ENCODE measurements at places on chromosomes 16 and 17. TPM values are rescaled to one million over a fixed set of nuclear protein-coding genes. Genes with fewer than 3 reads are reported as not detected.

The CHST4 gene
- not detected for total RNA-seq

The PKMYT1 gene
- 89.3 TPM for total RNA-seq

The TBC1D3C gene
- not detected for total RNA-seq

The KRTAP16-1 gene
- not detected for total RNA-seq

The CMTM2 gene
- total RNA-seq: not detected

The CALB2 gene
- 6.8 TPM for total RNA-seq

The MYCBPAP gene
- total RNA-seq: 0.94 TPM

The SOX9 gene
- total RNA-seq: 13.7 TPM

The GLP2R gene
- total RNA-seq: 14.7 TPM

The P2RX1 gene
- total RNA-seq: not detected

The SMIM5 gene
- total RNA-seq: 0.52 TPM

The PPL gene
- 2.4 TPM for total RNA-seq

The KRTAP4-9 gene
- total RNA-seq: not detected

The TBX21 gene
- total RNA-seq: 0.07 TPM

The IRX5 gene
- total RNA-seq: 1.7 TPM

The LASP1 gene
- 243 TPM for total RNA-seq

The EPX gene
- not detected for total RNA-seq

The GRAP gene
- 0.16 TPM for total RNA-seq

The ZNF174 gene
- total RNA-seq: 16.8 TPM

The CDH16 gene
- 0.28 TPM for total RNA-seq

The CA5A gene
- total RNA-seq: not detected

The DPH1 gene
- 43.4 TPM for total RNA-seq

The RAB26 gene
- total RNA-seq: 1.8 TPM

The ARL5C gene
- not detected for total RNA-seq

The TRIM16 gene
- total RNA-seq: 258 TPM

The CRYM gene
- total RNA-seq: 1.3 TPM

The MPP2 gene
- 2.4 TPM for total RNA-seq

The NEUROD2 gene
- total RNA-seq: not detected

The KRTAP1-5 gene
- not detected for total RNA-seq

The NOG gene
- total RNA-seq: 1.1 TPM

The SLFN14 gene
- not detected for total RNA-seq

The ALDH3A2 gene
- 161 TPM for total RNA-seq

The KRTAP9-4 gene
- not detected for total RNA-seq

The TNK1 gene
- 2.4 TPM for total RNA-seq
